D341Med (cell line): ENCODE measurements at places on chromosomes 4 and X.

DNA sequence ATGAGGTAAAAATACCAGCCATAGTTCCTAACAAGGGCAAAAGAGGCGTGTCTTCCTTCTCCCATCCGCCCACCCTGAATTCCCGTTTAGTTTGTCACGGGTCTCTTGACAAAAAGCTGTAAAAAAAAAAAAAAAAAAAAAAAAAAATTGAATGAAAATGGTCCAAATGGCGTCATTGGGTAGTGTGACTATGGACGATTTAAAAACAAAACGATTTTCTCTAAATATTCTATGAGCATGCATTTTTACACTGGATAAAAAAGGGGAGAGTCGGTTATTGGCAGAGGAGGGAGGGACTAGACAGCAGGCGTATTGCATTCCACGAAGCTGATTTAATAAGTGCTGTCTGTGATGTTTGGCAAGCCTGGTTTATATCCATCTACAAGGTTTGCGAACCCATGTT lies at the start of gene FAM133A:
FAM133A (plus strand) TSS at position 338 of the 403 bp plus-strand sequence. CDS start 35,214 bp downstream, outside the sequence.
- DNase-seq, result peak; percentile 22

DNA sequence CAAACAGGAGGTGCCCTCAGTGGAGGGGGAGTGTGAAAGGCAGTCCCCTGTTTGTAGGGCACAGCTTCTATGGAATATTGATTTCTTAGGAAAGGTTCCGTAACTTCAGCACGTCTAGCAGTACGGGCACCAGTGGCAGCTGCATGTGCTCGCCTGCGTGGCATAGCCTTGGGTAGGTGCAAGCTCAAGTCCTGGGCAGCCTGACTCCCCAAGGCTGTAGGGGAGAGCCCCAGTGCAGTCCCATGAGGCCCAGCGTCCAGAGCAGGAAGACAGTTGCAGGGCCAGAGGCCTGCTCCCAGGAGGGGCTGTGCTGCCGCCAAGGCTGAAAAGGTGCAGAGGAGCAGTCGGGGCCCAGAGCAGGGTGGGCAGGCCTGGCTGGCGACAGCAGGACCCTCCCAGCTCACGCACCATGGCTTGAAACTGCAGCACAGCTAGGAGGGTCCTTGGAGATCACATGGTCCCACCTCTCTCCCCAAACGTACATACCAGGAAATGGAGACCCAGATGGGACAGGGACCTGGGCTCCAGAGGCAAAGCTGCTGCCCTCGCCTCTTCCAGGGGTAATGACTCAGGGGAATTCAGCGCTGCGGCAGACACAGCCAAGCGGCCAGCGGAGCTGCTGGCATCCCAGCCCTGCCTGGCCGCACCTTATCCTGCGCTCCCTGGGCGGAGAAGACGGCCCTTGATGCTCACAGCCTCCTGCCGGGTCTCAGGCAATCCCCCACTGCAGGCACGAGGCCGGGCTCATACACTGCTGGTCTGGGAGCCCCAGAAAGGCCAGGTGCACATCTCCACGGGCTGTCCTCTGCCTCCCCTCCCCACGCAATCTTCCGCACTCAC lies 6.0 kb upstream of the DUSP9 start:
- DNase-seq, result peak; percentile 12

- no peak for DNase-seq
Measured at GRCh38 chrX:125291124-125291523, 28.5 kb upstream of the TEX13C start.

- no peak for DNase-seq
Measured at GRCh38 chr4:102218656-102219055, 126.6 kb downstream of the SLC39A8 start.

- no peak for DNase-seq
Measured at GRCh38 chr4:23770011-23770410, 119.8 kb downstream of the PPARGC1A start.

GRCh38 chr4:36321176-36321575 lies 39.8 kb downstream of the DTHD1 start:
- DNase-seq, result no peak

- no peak for DNase-seq
Measured at GRCh38 chr4:70712604-70713452, 8.9 kb upstream of the RUFY3 start.

- no peak for DNase-seq
Measured at GRCh38 chr4:159077702-159078495, 25.0 kb upstream of the RAPGEF2 start.

- DNase-seq, result no peak
Measured at GRCh38 chr4:71221510-71222466, 117.0 kb upstream of the SLC4A4 start.

DNA sequence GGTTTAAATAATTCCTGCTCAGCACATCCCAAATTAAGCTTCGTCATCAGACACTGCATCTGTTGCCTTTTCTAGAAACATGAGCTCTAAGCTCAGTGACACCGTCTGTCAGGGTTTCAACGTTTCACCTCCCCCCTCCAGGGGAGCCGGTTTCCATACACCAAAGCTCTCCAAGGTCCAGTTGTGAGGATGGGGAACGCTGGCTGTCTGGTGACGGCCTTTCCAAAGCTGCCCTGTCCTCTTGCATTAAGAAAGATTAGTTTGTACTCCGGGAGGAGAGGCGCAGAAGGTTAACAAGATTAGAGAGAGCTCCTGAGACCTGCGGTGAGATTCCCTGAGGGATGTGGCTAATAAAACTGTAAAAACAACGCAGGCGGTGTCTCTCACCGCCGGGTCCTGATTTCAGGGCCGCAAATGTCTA lies 43.2 kb downstream of the ASMT start:
- DNase-seq, result peak; percentile 78

DNA sequence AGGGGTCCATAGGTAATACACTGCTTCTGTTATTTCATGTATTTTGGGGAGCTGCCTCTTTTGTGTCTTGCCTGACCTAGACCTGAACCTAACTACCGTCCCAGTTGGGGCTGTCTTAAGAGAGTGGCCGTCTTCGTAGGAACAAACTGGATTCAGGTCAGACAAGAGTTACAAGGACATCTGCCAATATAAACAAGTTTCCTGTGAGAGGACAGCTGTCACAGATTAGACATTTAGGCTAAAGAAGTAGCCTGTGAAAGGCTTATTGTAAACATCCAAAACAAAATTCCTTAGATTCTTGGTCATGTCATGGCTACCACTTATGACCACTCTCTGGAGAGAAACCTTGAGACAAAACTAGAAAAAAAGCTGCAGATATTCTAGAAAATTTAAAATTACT lies 797.6 kb upstream of the AADAT start:
- no peak for DNase-seq

DNA sequence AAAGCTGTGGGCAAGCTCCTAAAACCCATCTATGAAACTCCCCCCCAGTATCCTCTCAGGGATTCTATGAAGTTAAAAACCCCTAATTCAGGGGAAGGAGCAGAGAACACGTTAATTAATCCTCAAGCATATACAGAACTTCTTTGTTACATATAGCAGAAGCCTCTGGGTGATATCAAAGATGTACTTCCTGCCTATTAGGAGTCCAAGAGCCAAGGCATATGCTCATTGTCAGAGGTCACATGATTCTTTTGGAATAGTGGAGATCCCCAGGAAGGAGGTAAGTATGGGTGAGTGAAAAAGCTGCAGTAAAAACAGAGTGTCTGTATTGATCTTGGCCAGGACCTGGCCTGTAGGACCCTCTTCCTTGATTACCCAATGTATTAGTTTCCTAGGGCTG lies 2.9 kb upstream of the SPARCL1 start:
- no peak for DNase-seq

DNA sequence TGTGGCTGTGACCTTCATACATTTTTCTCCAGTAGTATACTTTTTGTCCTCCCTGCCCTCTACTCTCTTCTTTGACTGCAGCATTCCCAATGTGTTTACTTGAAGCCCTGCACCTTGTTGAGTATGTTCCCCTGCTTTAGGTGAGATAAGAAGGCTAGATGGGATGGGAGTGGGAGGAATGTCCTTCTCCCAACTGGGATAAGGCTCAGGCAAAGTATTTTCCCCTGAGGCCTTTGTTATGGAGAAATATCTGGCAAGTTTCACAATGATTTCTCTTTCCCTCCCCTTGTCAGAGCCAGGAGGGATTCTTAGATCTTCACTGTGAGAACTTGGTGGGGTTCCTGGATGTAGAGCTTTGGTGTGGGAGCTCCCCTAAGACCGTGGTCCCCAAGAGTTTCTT lies 131.8 kb downstream of the CLCN5 start:
- no peak for DNase-seq

- no peak for DNase-seq
Measured at GRCh38 chr4:118842055-118842454, 6.1 kb upstream of the SEC24D start.

GRCh38 chr4:121784401-121784800 lies 16.7 kb upstream of the EXOSC9 start:
- DNase-seq, result no peak

- DNase-seq, result no peak
Measured at GRCh38 chr4:1752284-1753041, 31.1 kb downstream of the TACC3 start.

- no peak for DNase-seq
Measured at GRCh38 chrX:131072871-131073571, 14.9 kb downstream of the ARHGAP36 start.

- DNase-seq, result no peak
Measured at GRCh38 chr4:8039853-8040252, 100.2 kb upstream of the AFAP1 start.

DNA sequence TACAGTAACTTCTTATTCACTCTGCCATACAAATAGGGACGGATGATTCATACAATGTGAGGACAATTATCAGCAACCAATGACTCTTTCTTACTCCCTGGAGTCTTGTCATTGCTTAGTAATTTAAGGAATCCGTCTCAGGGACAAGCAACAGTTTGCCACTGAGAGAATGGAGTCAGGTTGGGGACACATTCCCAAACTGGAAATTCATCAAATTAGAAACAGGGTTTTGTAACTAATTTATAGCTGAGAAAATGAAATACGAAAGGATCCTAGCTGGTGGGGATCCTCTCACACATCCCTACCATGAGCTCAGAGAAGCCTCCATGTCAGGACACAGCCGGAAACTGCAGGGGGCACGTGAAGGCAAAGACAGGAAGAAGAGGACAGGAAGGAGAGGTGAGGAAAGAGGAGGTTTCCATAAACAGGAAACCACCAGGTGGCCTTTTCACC lies 50.4 kb upstream of the KDR start:
- no peak for DNase-seq

DNA sequence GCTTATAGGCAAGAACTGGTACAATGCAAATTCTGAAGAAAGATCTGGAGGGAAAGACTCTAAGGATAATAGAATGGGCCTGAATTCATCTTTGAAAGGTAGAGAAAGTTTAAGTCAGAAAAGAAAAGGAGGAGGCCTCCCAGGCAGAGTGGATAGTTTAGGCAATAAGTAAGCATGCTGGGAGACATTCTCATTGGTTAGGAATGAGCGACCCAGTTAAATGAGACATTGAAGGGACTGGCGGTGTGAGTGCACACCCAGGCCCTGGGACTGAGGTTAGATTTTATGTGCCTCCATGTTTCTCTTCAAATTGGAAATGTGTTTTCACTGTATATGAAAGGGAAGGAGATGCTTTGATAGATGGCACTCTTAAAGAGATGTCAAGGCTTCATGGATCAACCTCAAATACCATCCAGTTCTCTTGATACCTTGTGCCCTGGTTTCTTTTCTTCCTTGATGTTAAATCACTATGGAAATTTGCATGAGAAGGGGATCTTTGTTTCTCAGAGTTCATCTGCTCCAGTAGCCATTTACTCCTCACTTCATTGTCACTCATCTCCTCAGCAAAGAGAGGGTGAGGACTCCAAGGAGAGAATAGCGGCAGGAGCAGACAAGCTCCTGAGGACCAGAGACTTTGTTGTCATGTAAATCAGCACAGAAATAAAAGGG lies 584.2 kb upstream of the INTU start:
- DNase-seq, result no peak

- no peak for DNase-seq
Measured at GRCh38 chr4:23789762-23790161, 100.1 kb downstream of the PPARGC1A start.

- DNase-seq, result no peak
Measured at GRCh38 chrX:21764008-21764407, 6.1 kb upstream of the SMPX start.

- DNase-seq, result no peak
Measured at GRCh38 chr4:61750810-61751209, 550.7 kb downstream of the ADGRL3 start.

- no peak for DNase-seq
Measured at GRCh38 chrX:111585337-111585736, 73.9 kb downstream of the SERTM2 start.

DNA sequence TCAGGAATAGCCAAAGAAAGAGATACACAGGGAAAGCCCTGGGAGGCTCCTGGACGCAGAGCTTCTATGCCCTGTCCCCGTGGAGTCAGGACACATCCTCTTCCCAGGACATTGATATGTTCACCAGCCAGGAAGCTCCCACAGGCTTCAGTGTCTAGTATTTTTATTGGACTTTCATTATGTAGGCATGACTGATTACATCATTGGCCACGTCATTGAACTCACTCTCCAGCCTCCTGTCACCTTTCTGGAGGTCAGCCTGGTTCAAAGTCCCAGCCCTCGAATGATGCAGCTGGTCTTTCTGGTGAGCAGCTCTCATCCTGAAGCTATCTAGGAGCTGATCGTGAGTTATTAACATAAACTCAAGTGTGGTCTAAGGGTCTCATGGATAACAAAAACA lies 104.1 kb downstream of the CPEB2 start:
- no peak for DNase-seq

- no peak for DNase-seq
Measured at GRCh38 chrX:17397074-17397473, 22.1 kb downstream of the NHS start.
